ENCODE measurements at places on chromosomes 3 and 15. TPM values are rescaled to one million over a fixed set of nuclear protein-coding genes. Genes with fewer than 3 reads are reported as not detected.
A peak's percentile ranks its signal among the peaks of the same experiment; 100 is the strongest.

The IL16 gene
- polyA plus RNA-seq, result not detected

The MPI gene
- 58.2 TPM for polyA plus RNA-seq

The NDN gene
- 31.6 TPM for polyA plus RNA-seq

DNA sequence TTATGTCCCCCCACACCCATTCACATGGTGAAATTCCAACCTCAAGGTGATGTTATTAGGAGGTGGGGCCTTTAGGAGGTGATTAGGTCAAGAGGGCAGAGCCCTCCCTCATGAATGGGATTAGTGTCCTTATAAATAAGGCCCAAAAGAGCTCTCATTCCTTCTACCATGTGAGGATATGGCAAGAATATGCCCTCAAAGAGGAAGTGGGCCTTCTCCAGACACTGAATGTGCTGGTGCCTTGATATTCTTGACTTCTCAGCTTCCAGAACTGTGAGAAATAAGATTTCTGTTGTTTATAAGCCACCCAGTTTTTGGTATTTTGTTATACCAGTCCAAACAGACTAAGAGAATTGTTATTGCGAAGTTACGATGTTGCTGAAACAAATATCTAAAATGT is 94.4 kb downstream of the ANKRD28 start:
- no peak overlapping the region for H3K27ac ChIP-seq
- no peaks in the 10 kb centered on the region for H3K4me1 ChIP-seq
- DNase-seq, result no peak
- H3K36me3 ChIP-seq, result peaks cover 46% of the 10 kb centered on the region

GRCh38 chr3:39090922-39091321 is 16.5 kb downstream of the GORASP1 start:
- no peak overlapping the region for H3K27ac ChIP-seq
- no peaks in the 10 kb centered on the region for H3K27me3 ChIP-seq
- no peak overlapping the region for H3K4me3 ChIP-seq
- peaks cover 82% of the 10 kb centered on the region for H3K36me3 ChIP-seq
- no peak for DNase-seq
- H3K4me1 ChIP-seq, result no peaks in the 10 kb centered on the region

- peak; percentile 30 for DNase-seq
- H3K4me3 ChIP-seq, result no peak overlapping the region
- H3K27ac ChIP-seq, result no peak overlapping the region
Observed at GRCh38 chr15:29631076-29632070, 190.9 kb downstream of the TJP1 start.

Measured in SK-N-SH (cell line).